Fibroblast of the conjunctiva (primary cell): ENCODE measurements at places on chromosomes 3 and 15.

- no peak for DNase-seq
These were observed 11.8 kb upstream of the BCL2L10 start for GRCh38 chr15:52124270-52124880.

- DNase-seq = no peak
These were observed 143.0 kb downstream of the TNIK start for GRCh38 chr3:171317171-171317570.

GRCh38 chr3:146974001-146974400, 368.9 kb upstream of the PLSCR5 start:
- DNase-seq = no peak

- DNase-seq = no peak
These were observed 192.5 kb downstream of the ATP10A start for GRCh38 chr15:25670621-25671020.

DNA sequence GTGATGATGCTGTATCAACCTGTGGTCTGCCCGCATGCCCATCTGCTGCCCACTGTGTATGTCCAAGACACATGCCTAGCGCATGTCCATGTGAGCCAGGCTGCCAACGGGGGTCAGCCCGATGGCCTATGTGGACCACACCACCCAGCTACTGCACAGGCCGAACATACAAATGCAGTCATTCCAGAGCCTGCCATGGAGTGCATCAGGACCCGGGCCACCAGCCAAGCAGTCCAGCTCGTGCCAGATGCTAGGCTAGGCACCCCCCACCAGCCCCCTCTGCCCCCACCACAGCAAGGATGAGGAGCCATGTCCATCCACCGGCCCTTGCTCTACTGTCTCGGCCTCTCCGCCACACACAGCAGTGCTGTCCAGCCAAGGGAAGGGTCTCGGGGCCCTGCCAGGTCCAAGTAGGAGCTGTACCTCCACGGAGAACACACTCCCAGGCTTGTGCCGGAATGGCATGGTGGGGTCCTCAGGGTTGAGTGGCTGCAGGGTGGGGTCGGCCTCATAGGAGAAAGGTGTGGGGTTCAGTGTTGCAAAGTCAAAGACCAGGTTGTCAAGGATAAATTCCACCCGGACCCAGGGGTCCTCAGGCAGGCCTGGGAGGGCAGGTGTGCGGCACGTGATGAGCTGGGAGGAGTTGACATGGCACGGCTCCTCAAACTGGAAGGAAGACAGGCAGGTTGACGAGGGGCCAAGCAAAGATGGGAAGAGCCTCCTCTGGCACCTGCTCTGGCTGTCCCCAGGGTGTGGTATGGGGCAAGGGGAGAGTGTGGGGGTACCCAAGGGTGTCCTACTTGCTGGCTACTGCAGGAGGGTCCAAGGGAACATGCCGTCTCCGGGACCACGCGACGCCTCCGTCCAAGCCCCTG, 15.3 kb downstream of the PLXNB1 start:
- no peak for DNase-seq

DNA sequence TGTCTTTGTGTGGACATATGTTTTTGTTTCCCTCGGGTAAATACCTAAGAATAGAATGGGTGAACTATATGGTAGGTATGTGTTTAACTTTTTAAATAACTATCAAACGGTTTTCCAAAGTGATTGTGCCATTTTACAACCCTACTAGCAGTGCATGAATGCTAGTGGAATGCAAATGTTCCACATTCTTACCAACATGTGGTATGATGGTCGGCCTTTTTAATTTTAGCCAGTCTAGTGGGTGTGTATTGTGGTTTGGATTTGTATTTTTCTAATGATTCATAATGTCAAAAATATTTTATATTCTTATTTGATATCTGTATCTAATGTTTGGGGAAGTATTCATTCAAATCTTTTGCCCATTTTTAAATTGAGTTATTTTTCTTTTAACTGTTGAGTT, 68.2 kb upstream of the SMAD3 start:
- peak; percentile 23 for DNase-seq

DNA sequence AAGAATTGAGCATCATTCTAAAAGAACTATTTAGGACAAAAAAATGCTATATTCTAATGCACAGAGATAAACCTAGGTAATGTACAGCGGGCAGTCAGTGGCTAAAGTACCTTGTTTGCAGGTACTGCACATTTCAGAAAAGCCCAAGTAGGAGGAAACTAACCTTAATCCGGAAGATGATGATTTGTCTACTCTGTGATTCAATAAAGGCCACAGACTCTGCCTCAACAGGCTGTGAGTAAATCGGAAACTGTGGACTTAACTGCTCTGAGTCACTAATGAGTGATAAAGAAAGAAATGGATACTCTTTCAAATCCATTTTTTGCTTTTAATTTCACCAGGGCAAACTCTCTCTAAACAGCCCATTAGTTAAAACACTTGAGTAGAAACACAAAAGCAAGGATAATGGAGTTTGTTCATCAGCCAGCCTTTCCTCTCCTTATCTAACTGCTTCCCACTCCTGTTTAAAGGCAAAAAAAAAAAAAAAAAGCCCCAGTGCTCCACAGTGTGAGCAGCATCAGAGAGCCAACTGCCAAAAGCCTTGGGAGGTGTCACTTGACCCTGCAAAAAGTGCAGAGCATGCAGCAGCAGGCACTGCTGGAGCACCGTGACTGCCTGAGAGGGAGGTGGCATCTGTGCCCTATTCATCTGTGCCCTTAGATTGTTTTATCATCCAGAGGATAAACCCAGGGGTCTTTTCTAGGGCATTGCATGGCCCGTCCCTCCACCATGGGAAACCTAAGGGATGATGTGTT, 187.7 kb downstream of the SATB1 start:
- DNase-seq = no peak

- DNase-seq = peak; percentile 40
These were observed 1003.9 kb upstream of the CFAP20DC start for GRCh38 chr3:60053526-60054265.

GRCh38 chr3:70829092-70829491, 516.7 kb upstream of the MDFIC2 start:
- no peak for DNase-seq

DNA sequence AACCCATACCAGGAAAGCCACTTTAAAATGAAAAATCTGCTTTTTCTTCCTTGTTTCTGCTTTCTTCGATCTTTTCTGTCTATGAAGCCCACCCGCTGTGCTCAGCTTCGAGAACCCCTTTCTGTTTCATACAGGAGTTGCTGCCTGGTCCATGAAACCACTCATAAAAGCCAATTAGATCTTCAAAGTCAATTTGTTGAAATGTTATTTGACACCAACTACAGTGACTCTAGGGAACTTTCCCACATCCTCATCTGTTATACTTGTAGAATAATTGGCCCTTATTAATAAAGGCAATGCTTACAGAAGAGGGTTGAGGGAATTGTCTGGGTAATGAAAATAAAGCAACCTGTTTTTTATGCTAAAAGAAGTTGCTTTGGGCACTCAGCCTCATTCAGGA, 523.6 kb downstream of the OCA2 start:
- no peak for DNase-seq

- peak; percentile 60 for DNase-seq
These were observed 139.4 kb downstream of the BBX start for GRCh38 chr3:107662124-107662507.

DNA sequence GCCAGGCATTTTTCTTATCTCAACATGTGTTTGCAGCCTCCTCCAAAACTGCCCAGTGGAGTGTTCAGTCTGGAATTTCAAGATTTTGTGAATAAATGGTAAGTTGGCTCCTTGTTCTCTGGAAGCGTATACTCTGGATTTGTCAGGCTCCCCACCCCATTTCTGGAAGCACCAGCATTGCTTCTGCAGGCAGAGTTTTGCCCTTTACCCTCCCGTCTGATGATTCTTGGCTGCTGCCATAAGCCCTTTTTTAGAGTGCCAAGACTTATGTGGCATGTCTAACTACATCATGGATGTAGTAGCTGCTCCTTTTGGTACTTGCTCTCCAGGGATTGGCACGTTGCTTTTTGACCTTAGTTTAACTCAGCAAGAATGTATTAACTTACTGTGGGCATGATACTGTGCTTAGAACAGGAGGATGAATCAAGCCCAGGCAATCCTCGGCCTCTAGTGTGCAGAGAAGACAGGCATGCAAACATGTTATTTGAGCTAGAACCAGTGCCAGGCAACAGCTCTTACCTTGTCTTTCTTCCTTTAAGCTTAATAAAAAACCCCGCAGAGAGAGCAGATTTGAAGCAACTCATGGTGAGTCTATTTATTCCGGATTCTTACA, 8.3 kb downstream of the SNAPC5 start:
- no peak for DNase-seq

DNA sequence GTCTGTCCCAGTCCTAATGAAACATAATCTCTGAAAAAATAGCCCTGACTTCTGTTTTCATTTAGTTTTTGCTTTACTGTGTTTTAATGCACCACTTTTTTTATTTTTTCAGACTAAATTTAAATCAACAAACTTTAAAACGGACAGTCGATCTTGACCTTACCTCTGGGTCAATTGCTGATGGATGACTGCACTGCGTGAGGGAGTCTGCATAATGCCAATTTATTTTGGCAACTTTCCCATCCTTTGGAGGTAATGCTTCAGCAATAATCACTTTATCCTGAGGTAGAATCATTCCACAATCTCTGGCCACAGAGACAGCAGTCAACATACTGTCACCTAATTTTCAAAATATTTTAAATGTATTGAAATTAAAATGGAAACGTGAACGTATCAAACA, 32.5 kb upstream of the GP5 start:
- no peak for DNase-seq

DNA sequence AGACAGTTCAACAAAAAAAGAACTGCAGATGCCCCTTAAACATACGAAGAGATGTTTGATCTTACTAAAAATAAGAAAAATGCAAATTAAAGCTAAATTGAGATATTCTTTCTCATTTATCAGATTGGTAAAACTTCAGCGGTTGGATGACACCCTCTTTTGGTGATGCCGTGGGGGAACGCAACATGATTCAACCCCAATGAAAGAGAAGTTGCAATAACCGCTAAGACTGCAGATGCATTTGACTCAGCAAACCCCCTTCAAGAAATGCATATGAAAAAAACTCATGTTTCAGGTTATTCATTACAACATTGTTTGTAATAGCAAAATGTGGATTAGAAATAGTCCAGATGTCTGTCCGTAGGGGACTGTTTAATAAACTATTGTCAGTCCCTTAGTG, 3.6 kb downstream of the KLHL6 start:
- no peak for DNase-seq
